Regular cardiac myocyte (primary cell): ENCODE measurements at places on chromosomes 1 and 21. TPM values are rescaled to one million over a fixed set of nuclear protein-coding genes. Genes with fewer than 3 reads are reported as not detected.

The PROK1 gene
- not detected in 2 replicates for total RNA-seq

The SELP gene
- 0.19 and 1.4 TPM in 2 replicates for total RNA-seq

The C1orf56 gene
- 1.5 and 1.7 TPM in 2 replicates for total RNA-seq

The CLCA1 gene
- total RNA-seq = not detected in 2 replicates

The KIF17 gene
- 1.3 and 5.1 TPM in 2 replicates for total RNA-seq

The UBAP2L gene
- 37.5 and 62.7 TPM in 2 replicates for total RNA-seq

The LCE1F gene
- total RNA-seq = not detected in 2 replicates

The FAM110D gene
- total RNA-seq = under 0.01 TPM in 1 of 2 replicates, not detected in the other

The ARHGAP29 gene
- 60.3 and 96.6 TPM in 2 replicates for total RNA-seq

The TEX38 gene
- total RNA-seq = not detected in 2 replicates

The MASP2 gene
- 0.19 TPM in 1 of 2 replicates, not detected in the other for total RNA-seq

The C2CD4D gene
- total RNA-seq = not detected in 2 replicates

The PLK3 gene
- 28.5 and 36.2 TPM in 2 replicates for total RNA-seq

The BRDT gene
- not detected in 2 replicates for total RNA-seq

The RGS8 gene
- total RNA-seq = 0.28 TPM in 1 of 2 replicates, not detected in the other
